ENCODE measurements at places on chromosomes 1 and 21. TPM values are rescaled to one million over a fixed set of nuclear protein-coding genes. Genes with fewer than 3 reads are reported as not detected.
A peak's percentile ranks its signal among the peaks of the same experiment; 100 is the strongest.

DNA sequence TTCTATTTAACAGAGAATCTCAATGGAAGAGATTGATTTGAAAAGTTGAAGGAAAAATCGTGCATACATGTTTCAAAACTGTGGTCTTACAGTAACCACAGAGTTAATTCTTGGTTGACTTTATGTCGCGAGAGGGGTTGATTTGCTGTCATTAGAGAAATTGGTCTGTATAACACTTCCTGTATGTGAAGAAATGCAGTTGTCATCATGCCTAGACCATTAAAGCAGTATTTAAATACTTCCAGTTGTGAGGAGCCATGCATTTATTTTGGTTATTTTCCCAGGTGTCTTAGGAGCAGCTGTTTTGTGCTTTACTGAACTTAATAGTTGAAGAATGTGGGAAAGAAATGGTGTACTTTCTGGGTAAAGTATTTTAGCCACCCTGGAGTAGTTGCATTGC lies 76.2 kb downstream of the NFIA start:
- DNase-seq: no peak

GRCh38 chr1:218571491-218571890 lies 226.4 kb downstream of the TGFB2 start:
- no peak for DNase-seq

Gene STYXL2
- 0.05 TPM for total RNA-seq

GRCh38 chr1:227521782-227522181 lies 41.6 kb upstream of the ZNF678 start:
- no peak for DNase-seq

GRCh38 chr1:89171067-89171438 lies 4.8 kb downstream of the GBP7 start:
- no peak for DNase-seq

GRCh38 chr21:43362915-43363314 lies 64.0 kb downstream of the SIK1 start:
- DNase-seq: no peak

Gene AMY1A
- not detected for total RNA-seq

Gene HAX1
- total RNA-seq: 132 TPM

- DNase-seq: no peak
Measured at GRCh38 chr21:34348890-34349519, 14.8 kb upstream of the KCNE2 start.

GRCh38 chr1:81738875-81739274 lies 61.9 kb upstream of the ADGRL2 start:
- DNase-seq: peak; percentile 59

GRCh38 chr1:37282764-37283163 lies 191.6 kb upstream of the ZC3H12A start:
- no peak for DNase-seq

Measured in renal cortical epithelial cell (primary cell).